ENCODE measurements at places on chromosomes 6 and 20.

DNA sequence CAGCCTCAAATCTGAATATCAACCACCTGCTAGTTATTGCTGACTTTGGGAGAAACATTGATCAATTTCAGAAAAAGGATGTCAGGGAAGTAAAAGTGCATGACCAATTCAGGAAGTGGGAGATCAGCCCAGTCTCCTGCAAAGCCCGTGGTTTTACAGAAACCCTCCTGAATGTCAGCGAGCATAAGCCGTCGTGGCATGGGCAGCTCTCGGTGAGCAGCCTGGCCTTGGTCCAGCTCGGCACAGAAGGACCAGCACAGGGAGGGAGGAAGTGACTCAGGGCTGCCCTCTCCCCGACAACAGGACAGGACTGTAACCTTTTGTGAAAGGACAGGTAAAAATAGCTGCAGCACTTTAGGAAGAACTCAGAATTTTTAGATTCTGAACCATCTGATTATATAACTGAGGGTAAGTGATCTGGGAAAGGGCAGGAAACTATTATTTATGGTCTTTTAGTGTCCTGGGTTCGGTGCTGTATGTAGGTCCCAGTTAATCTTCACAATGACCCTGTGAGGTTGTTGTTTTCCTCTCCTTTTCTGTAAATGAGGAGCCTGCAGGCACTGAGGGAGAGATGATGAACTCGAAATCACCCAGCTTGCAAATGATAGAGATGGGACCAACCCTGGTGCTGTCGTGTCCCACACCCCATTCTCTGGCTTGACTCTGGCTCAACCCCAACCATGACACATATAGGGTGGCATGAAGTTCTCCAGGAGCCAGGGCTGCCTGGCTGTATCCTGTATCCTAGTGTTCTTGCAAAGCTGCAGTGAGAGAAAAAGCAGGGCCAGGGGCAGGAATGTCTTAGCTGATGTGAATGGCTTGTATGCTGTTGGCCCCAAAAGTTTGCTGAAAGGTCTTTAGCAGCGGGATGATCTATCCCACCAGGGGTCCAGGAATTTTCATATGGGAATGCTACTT, 37.6 kb downstream of the NRN1 start:
- no peak for DNase-seq

GRCh38 chr20:20831794-20832193, 119.3 kb upstream of the RALGAPA2 start:
- no peak for DNase-seq

GRCh38 chr20:43188234-43188653, 1.5 kb downstream of the PTPRT start:
- DNase-seq, result no peak

GRCh38 chr6:39181333-39181732, 47.9 kb downstream of the KCNK5 start:
- DNase-seq, result no peak

DNA sequence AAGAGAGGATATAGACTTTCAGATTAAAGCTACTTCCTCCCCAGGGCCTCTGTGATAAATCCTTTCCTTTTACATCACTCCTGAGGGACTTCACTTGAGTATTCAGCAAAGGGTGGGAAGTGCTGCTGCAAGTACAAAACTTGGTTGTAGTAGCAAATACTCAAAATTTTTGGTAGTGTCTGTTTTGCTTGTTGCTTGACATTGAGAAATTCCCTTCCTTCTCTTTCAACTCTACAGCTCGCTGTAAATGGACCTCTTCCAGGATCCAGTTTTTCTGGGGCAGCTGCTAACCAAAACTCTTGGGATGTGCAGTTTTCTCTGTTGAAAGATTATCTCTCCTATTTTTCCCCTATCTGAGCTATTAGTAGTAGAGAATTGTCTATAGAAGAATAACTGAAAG, 472.0 kb downstream of the CD109 start:
- no peak for DNase-seq

DNA sequence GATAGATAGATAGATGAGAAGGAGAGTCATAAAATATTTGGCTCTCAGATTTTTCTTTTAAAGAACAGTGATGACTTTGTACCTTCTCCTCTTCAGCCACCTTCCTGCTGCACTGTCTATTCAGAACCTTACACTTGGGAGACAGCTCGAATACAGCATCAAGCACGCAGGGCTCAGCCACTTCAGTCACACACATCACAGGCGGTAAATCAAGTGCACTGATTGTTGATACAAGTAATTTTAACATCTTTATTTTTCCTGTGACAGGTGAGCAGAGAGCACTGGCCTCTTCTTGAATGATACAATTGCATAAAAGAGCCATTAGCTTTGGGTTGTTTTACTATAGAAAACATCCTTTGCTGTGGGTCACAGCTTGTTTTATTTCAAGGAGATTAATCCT, 1118.5 kb upstream of the EYS start:
- DNase-seq, result no peak

- no peak for DNase-seq
Measured at GRCh38 chr20:50041246-50041873, 58.6 kb downstream of the SNAI1 start.

- DNase-seq, result no peak
Measured at GRCh38 chr6:72422171-72422570, 199.7 kb upstream of the KCNQ5 start.
